ENCODE measurements at places on chromosomes 12 and 14.

DNA sequence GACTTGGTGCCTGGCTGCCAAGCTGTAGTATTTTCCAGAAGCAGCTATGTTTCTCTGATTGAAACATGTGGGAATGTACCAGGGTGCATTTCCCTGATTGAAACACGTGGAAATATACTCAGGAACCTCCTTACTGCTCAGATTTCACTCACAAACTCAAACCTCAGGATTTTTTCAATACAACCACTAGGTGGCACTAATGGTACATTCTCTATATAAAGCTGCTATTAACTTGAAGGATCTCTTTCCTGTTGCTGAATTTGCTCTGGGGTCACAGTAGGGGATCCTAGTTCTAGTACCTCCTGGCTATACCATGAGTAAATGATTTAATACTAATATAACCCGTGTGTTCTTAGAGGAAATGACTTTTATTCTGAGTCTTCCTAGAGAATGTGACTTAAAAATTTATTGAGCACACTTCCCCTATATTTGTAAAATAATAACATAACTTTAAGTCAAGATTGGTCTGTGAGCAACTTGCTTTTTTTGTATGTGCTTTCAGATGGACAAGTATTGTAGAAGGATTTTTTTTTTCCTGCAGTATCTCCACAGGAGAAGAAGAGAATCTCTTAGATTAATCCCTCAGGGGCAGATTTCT, 173.8 kb upstream of the MIS18BP1 start:
- no peak for DNase-seq

GRCh38 chr12:70645494-70646317, 8.5 kb upstream of the PTPRB start:
- no peak for DNase-seq

DNA sequence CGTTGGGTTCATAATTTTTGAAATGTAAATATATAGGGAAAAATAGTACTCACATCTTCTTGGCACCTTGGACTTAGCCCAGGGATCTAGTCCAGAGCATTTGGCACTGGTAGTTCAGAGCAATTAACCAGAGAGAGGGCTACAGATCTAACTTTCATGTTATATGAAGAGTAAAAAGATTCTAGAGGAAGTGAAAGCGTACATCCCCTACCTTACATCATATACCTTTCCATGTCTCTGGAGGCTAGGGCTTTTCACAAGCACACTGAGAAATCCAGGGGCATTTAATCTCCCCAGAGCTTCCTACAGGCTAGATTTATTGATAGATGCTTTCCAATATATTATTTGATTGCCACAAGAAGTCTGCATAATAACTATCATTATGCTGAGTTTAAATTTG, 687.5 kb upstream of the FBXO33 start:
- DNase-seq: no peak

GRCh38 chr14:93045965-93046704, 69.6 kb downstream of the ITPK1 start:
- DNase-seq: no peak

DNA sequence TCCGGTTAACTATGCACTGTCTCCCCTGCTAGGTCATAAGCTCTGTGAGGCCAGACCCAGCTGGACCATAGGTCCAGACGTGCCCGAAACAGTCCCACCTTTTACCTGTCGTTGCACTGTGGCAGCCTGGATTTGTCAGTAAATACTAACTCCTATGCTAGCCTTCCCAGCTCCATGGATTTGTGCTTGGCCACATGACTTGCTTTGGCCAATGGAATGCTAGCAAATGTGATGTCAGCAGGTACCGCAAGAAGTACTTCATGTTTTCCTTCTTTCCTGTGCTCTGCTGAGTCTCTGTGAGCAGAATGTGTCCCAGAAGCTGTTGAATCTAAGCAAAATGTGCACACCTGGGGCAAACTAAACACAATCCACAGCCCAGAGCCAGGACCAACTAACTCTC, 157.2 kb downstream of the ANO2 start:
- DNase-seq: no peak

GRCh38 chr12:26340649-26341048, 145.3 kb downstream of the SSPN start:
- DNase-seq: peak; percentile 29

DNA sequence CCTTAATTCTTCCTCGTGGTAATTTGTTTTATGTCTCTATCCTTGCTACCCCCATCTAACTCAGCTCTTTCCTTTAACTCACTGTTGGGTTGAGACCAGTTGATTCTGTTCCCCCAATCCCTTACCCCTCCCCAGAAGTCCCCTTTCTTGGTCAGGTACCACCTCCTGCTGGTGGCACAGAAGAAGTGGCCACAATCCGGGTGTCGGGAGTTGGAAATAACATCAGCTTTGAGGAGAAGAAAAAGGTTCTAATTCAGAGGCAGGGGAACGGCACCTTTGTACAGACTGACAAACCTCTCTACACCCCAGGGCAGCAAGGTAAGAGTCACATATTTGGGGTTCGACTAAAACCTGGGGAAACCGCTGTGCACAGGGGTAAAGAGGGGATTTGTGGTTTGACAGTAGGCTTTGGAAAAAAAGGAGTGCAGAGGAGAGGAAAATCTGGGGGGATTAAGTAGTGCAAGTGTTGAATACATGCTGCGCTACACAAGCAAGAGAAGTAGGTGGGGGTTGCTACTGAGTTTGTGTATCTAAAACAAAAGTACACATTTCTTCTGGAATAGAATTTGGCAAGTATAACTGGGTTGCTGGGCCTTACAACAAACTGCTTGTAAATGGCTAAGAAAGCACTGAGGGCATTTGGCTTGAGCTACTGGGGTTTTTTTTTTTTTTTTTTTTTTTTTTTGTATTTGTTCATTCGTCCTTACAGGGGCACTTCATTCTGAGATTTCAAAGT, 1.3 kb downstream of the A2ML1 start:
- no peak for DNase-seq

GRCh38 chr14:68792979-68793733, at the start of gene ZFP36L1:
ZFP36L1 (minus strand) TSS chr14:68793067; CDS start chr14:68792938, 129 bp downstream.
- peak; percentile 98 for DNase-seq

DNA sequence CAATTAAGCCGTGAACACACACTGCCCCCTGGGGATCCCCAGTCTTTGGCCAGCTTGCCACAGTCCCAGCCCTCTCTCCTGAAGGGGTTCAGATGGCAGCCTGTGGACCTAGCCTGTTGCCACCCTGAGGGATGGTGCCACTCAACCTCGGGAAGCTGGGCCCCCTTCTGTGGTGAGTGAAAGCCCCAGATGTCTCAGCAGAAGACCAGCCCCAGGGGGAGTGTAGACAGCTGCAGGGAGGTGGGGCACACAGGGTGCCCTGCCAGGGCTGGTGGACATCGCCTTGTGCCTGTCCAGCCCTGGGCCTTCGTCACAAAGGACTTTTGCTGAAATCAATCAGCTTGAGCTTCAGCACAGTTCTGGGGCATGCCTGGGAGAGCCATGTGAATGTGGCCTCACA, 32.4 kb downstream of the C14orf132 start:
- DNase-seq: no peak

GRCh38 chr12:9211687-9212086, 3.5 kb upstream of the PZP start:
- no peak for DNase-seq

- DNase-seq: no peak
Measured at GRCh38 chr12:124097701-124098100, 124.7 kb downstream of the ZNF664 start.

DNA sequence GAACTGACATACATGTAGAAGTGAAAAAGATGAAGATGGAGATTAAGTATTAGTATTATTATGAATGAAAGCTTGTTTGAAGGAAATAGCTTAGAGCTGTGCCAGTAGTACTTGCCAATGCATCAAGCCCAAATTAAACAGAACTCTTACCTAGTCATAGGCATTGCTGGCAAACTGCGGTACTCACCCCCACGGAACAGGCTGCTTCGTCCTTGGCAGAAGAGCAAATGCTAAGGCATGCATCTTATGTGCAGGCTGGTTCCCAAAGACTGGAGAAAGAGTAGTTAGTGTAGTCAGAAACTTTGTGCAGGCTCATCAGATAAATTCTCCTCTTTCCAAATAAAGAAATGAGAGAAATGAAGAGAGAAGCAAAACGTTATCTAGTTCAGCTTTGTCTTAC, 134.8 kb downstream of the CCDC59 start:
- DNase-seq: no peak

GRCh38 chr14:68550338-68550715, 242.5 kb downstream of the ZFP36L1 start:
- DNase-seq: no peak

- no peak for DNase-seq
Measured at GRCh38 chr14:24058951-24059475, 7.2 kb downstream of the CARMIL3 start.

GRCh38 chr12:104131609-104132008, 6.4 kb downstream of the NFYB start:
- DNase-seq: no peak

DNA sequence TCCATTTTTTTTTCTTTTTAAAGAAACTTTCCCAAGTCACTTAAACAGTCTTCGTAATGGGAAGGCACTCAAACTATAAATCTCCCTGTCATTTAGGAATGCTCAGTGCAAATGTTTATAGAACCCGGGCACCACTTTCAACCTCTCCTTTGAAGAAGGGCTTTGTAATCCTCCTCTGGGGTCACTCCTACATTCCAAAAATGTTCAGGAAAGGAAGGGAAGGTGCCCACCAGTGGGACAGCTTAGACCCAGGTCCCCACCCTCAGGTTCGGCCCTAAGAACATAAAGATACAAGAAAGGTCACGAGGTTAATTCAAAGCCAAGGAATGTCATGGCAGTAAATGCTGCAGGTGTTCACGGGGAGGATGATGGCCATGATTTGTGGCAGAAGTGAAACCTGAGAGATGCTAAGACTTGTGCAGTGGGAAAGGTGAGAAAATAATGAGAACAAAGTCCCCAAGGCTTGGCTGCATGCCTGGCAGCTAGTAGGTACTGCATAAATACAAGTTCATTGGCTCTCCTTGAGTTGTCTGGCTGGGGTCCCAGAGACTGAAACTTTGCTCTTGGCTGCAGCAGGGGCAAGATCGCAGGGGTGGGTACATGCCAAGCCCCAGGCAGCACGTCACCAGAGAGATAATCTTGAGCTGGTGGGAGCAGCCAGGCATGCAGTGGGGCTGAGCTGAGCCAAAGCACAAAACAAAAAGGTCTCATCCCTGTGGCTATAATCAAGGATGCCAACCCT, 21.1 kb downstream of the KRT18 start:
- no peak for DNase-seq

- DNase-seq: no peak
Measured at GRCh38 chr12:29611906-29612305, 114.4 kb upstream of the OVCH1 start.

DNA sequence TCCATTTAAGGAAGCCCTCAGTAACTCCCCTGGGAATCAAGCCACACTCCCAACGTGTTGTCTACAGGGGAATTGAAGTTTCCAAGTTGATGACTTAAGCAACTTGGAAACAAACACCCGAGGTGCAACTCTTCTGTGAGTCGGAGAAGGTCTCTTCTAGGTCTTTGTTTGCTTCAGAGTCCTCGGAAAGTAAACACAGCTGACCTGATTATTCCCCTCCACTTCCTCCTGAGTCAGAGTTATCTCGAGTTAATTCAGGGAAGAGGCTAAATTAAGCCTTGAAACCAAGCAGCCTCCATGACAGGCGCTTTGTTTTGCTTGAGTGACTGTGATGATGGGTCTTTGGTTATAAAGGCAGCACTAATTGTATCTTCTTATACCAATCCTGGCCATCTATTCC, 41.8 kb downstream of the TUNAR start:
- DNase-seq: no peak

GRCh38 chr14:98408713-98409112, 863.3 kb downstream of the BCL11B start:
- no peak for DNase-seq

GRCh38 chr12:127667131-127667685, 599.8 kb upstream of the TMEM132C start:
- no peak for DNase-seq

DNA sequence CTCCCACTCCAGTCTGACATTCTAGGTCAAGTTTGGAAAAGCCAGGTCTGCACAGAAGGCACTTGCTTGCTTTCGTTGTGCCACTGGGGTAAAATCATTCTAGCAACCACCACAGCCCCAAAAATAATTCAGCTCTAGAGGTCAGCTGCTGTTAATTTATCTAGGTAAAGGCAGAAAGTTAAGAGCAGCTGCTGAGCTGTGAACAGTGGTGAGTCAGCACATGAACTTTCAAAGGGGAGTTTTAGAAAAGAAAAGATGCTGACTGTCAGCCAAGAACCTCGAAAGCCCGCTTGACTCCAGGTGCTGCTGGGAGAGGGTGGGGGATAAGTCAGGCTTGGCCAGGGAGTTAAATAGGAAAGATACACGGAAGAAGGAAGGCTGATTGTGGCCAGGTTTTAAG, 12.7 kb downstream of the CCDC197 start:
- no peak for DNase-seq

GRCh38 chr12:105272152-105272551, 36.2 kb upstream of the APPL2 start:
- DNase-seq: no peak

- DNase-seq: no peak
Measured at GRCh38 chr14:79573486-79573885, 637.8 kb downstream of the DIO2 start.

DNA sequence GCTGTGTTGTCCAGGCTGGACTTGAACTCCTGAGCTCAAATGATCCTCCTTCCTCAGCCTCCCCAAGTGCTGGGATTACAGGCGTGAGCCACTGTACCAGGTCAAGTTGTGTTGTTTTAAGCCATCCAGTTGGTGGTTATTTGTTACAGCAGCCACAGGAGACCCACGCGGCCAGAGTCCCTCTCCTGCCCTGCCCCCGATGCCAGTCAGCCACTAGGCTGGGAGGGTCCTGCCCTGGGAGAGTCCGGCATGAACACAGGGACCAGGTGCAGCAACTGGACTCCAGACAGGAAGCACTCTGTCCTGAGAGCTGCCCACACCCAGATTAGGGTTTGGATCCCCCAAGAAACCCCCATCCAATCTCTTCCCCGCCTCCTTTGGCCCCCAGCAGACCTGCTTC, 44.1 kb upstream of the FZD10 start:
- DNase-seq: no peak

DNA sequence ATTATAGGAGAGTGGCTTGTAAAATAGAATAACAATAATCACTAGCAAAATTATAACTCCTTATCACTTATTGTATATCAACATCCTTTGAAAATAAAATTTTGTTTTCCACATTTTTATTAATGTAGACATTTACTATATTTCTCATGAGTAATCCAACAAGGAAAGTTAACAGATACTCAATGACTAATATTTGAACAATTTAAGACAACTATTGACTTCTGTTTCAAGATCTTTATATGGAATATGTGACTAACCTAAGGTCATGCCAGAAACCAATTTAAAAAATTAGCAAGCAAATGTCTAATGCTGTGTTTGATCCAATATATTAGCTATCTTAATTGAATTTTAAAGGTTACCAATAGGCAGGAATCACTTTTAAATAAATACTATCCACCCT, 638.5 kb upstream of the FLRT2 start:
- DNase-seq: no peak

- DNase-seq: no peak
Measured at GRCh38 chr14:89833120-89833532, 121.4 kb downstream of the EFCAB11 start.
